ENCODE measurements at places on chromosomes 13 and 19.

- no peak for DNase-seq
These were observed 631.3 kb downstream of the DIAPH3 start for GRCh38 chr13:59532405-59532804.

- DNase-seq: no peak
These were observed 385.8 kb downstream of the ZNF536 start for GRCh38 chr19:30757837-30758617.

GRCh38 chr19:45615795-45616703 lies 14.0 kb upstream of the GPR4 start:
- DNase-seq: peak; percentile 46

- no peak for DNase-seq
These were observed 15.6 kb upstream of the FLT1 start for GRCh38 chr13:28510542-28510941.

- no peak for DNase-seq
These were observed 17.5 kb upstream of the PROZ start for GRCh38 chr13:113140677-113141600.

DNA sequence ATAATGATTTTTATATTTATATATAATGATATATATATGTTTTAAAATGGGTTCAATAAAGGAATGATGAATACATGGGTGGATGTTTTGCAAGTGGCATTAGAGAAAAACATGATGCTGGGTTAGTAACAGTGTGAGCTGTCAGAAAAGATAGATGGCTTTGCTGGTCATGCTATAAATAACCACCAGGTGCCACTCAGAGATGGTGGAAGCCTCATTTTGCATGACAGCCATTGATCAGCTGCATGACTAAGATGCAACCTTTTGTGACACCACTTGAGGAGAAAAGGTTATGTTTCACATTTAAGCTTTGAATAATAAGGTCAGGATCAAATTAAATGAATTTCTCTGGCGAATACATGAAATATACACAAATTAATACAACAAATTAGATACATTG lies 737.7 kb downstream of the PCDH9 start:
- no peak for DNase-seq

GRCh38 chr13:87837946-87838345 lies 166.8 kb downstream of the SLITRK5 start:
- no peak for DNase-seq

- DNase-seq: no peak
These were observed 236.5 kb downstream of the DCLK1 start for GRCh38 chr13:35894636-35895035.

DNA sequence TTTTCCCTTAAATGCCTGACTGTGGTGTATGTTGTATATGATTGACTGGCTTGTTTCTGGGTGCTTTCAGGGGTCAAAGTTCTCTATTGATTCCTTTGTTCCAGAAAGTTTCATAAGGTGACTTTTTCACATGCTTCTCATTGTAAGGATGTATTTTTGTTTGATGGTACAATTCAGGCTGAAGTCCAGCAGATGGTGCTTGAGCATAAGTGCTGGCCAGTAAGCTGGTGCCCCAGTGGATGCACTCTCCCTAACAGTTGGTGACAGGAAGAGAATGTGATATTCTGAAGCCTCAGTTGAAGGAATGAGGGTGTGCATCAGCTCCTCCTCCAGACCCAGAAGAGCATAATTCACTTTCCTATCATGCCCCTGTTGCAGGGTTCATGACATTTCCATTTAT lies 1941.6 kb upstream of the PRR20A start:
- DNase-seq: no peak

DNA sequence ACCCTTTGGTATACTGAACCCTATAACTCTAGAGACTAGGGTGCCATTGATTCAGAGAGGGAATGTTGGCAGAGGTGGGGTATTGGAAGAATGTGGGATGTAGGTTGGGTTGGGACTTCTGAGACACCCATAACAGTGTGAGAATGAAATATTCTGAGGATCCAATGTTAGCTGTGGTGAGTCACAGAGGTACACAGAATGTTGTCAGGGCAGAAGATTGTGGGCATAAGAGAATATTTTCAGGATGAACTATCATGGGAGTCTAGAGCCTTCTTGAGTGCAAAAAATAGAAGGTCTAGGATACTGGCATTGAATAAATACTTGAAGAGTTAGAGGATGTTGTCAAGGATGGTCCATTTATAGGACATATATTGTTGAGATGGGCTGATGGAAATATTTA lies 9.0 kb downstream of the KLK13 start:
- DNase-seq: no peak

DNA sequence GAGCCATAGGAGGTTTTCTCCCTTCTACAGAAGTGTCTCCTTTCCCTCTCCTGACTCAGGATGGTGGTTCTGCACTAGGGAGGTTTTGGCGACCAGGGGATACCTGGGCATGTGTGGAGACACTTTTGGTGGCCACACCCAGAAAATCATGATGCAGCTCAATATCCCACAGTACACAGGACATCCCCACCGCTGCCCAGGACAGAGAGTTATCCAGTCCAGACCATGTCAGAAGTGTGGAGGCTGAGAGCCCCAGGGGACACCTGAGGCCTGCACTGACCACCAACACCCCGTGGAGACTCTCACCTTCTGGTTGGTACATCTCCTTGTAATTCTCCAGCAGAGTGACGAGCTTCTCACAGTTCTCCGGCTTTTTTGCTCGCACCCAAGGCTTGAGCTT lies 16.6 kb downstream of the PEG3 start:
- no peak for DNase-seq

- DNase-seq: no peak
These were observed 6.4 kb downstream of the CLIP3 start for GRCh38 chr19:36026091-36026876.

GRCh38 chr19:45485305-45486077 lies 11.4 kb downstream of the RTN2 start:
- peak; percentile 96 for DNase-seq

DNA sequence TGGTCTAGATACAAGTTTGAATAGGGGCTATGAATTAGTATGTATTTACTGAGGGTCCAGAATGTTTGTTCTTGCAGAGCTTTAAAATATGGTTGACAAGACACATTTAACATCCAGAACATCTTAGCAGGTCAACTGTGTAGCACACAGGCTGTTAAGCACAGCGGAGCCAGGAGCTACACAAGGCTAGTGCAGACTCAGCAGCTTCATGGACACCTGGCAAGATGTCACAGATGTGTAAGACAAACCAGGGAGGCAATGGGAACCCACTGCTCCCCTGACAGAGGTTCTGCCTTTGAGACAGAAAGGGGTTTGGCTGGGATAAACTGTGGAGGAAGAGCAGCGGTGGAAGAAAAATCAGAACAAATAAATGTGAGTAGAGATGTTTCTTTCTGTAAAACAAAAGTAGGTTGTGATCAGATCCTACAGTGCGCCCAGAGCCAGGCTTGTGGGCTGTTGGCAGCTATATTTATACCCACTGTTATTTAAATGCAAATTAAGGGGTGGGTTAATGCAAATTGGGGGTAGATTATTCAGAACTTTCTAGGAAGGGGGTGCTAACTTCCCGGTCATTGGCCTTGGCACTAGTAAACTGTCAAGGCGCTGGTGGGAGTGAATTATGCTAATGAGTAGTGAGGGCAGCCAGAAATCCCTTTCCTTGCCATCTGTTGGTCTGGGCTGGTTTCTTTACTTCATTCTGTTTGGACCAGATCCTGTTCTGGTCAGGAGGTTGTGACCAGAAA lies 33.0 kb downstream of the MIPEP start:
- no peak for DNase-seq

DNA sequence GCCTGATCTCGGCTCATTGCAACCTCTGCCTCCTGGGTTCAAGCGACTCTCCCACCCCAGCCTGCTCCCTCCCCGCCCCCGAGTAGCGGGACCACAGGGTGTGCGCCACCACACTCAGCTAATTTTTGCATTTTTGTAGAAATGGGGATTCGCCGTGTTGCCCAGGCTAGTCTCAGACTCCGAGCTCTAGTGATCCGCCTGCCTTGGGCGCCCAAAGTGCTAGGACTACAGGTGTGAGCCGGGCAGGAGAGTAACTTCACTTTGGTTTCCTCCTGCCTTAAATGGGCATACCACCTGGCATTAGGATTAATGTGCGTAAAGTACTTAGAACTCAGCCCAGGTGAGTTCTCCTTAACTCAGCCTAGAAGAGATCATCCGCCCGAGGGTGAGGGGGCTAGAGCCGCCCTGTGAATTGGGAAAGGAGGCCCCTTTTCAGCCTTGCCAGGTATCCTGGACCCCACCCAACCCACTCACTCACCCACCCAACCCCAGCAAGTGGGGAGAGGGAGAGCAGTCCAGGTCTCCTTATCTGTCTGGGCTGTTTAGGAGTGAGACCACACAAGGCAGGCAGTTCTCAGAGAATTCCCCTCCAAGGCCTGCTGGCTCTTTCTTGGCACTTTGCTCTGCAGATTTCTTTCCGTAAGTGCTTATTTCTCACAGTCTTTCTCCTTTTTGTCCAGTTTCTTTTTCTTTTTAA lies 1.2 kb upstream of the ZFP36 start:
- DNase-seq: no peak

DNA sequence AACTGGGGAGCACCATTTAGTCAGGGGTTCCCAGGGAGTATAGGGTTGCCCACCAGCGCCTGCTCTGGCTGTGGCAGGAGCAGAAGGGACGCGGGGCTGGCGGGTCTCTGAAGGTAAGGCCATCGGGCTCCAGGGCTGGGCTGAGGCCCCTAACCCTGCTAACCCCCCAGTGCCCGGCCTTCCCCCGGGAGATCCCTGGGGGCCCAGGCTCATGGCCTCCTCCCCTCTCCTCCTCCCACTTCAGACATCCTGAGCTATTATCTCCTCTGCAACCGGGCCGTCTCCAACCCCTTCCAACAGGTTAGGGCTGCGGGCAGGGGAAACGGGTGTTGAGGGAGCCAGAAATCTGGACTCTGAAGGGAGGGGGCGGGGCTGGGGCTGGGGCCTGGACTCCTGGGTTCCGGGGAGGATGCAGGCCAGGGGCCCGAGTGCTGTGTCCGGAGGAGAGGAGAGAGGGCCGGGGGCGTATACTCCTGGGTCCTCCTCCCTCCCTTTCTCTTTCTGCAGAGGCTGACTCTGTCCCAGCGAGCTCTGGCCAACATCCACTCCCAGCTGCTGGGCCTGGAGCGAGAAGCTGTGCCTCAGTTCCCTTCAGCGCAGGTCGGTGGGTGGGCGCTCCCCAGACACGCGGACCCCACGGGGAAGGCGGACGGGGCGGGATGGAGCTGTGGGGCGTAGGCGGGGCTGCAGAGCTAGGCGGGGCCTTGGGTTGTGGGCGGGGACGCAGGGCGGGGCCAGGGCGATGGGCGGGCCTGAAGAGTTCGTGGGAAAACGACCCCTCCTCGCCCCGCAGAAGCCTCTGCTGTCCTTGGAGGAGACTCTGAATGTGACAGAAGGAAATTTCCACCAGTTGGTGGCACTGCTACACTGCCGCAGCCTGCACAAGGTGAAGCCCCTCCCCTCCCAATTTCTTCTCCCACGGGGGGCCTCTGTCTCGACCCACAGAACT lies 15.3 kb downstream of the TTYH1 start:
- peak; percentile 16 for DNase-seq
